ENCODE measurements at places on chromosomes 7 and 10. TPM values are rescaled to one million over a fixed set of nuclear protein-coding genes. Genes with fewer than 3 reads are reported as not detected.

GRCh38 chr7:151566897-151567320 is 47.2 kb upstream of the RHEB start:
- ATAC-seq = no peak

- ATAC-seq = no peak
Measured at GRCh38 chr10:28679581-28680357, 2.4 kb downstream of the BAMBI start.

- no peak for ATAC-seq
Measured at GRCh38 chr10:6591668-6592067, 11.6 kb upstream of the PRKCQ start.

FEZF1 gene
- not detected for total RNA-seq

GRCh38 chr10:118635674-118636402 is 40.4 kb upstream of the PRLHR start:
- no peak for ATAC-seq

FGFR2 gene
- total RNA-seq = 27.4 TPM

DNA sequence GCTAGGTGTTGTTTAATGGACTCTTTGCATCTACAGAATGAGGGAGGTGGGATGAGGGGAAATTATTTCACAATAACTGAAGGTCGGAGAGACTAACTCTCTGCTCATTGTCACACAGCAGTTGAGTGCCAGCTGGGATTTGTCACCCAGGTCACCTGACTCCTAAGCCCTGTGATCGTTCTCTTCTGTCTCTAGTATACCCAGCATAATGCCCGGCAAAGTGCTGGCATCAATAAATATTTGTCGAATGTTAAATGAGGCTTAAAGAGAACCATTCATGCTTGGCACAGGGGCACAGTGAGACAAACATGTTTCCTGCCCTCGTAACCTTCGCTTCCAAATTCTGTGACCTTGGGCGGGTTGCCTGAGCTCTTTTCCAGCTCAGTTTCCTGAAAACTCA is 70.8 kb downstream of the TCF7L2 start:
- no peak for ATAC-seq

GRCh38 chr7:50696810-50697582 is 85.7 kb downstream of the GRB10 start:
- no peak for ATAC-seq

- no peak for ATAC-seq
Measured at GRCh38 chr10:119007211-119007574, 22.3 kb upstream of the NANOS1 start.

STOX1 gene
- total RNA-seq = 0.28 TPM

SLC13A1 gene
- total RNA-seq = not detected

DNA sequence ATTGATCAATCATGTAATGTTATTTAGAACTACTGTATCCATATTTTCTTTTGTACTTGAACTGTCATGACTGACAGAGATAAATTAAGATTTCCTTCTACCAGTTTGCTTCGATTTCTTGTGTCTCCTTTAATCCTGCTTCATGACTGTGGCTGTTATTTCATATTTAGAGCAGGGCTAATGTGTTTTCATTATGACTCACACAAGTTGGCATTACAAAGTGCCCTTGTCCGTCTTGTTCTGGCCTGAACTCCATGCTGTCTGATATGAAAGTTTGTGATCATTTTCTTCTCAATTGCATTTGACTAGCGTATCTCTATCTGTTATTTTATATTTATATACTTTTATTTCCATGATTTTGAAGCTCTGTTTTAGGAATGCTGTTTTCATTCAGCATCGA is 344.1 kb upstream of the PRKCQ start:
- ATAC-seq = peak; percentile 64

- ATAC-seq = no peak
Measured at GRCh38 chr7:158527495-158527894, 60.1 kb downstream of the PTPRN2 start.

- ATAC-seq = no peak
Measured at GRCh38 chr10:129371541-129371940, 95.5 kb upstream of the MGMT start.

GRCh38 chr7:152522571-152523067 is 86.8 kb upstream of the KMT2C start:
- no peak for ATAC-seq

DNA sequence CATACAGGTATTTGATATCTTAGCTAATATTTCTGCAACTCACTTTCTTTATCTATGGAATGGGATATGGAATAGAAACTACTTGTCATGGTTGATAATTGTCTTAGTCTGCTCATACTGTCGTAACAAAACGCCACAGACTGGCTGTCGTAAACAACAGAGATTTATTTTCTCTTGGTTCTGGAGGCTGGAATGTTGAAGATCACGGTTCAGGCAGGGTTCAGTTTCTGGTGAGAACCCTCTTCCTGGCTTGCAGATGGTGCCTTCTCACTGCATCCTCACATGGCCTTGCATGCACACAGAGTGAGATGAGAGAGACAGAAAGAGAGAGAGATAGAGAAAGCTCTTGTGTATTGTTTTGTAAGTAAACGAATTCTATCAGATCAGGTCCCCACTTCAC is 332.7 kb upstream of the MAGI2 start:
- no peak for ATAC-seq

DNA sequence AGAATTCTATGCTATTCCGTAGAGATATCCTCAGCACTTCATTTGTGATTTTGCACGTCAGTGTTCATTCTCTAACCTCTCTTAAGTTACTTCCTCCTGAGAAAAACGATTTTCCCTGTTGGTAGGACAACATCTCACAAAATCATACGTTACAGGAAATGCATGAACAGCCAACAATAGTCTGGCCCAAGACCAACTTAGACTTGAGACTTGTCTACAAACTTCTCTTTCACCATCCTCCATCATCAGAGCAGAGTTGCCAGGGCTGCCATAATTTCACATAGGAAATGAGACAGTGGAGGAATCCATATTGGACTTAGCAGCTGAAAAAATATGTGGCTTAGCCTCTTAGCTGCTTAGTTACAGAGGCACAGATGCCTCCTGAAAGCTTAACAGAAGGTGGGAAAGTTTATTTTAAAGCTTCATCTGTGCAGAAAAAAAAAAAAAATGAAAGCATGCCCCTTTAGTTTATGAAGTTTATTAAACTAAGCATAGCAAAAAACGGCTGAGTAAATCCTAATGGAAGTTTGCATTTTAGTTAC is 222.5 kb upstream of the CACNA2D1 start:
- ATAC-seq = no peak

GRCh38 chr7:12110425-12110824 is 100.7 kb upstream of the TMEM106B start:
- no peak for ATAC-seq

CCDC172 gene
- total RNA-seq = not detected

- ATAC-seq = no peak
Measured at GRCh38 chr7:14850039-14850438, 52.5 kb downstream of the DGKB start.

CCAR1 gene
- total RNA-seq = 42.8 TPM

GRCh38 chr10:49407552-49408137 is 11.8 kb upstream of the DRGX start:
- ATAC-seq = peak; percentile 83

DNA sequence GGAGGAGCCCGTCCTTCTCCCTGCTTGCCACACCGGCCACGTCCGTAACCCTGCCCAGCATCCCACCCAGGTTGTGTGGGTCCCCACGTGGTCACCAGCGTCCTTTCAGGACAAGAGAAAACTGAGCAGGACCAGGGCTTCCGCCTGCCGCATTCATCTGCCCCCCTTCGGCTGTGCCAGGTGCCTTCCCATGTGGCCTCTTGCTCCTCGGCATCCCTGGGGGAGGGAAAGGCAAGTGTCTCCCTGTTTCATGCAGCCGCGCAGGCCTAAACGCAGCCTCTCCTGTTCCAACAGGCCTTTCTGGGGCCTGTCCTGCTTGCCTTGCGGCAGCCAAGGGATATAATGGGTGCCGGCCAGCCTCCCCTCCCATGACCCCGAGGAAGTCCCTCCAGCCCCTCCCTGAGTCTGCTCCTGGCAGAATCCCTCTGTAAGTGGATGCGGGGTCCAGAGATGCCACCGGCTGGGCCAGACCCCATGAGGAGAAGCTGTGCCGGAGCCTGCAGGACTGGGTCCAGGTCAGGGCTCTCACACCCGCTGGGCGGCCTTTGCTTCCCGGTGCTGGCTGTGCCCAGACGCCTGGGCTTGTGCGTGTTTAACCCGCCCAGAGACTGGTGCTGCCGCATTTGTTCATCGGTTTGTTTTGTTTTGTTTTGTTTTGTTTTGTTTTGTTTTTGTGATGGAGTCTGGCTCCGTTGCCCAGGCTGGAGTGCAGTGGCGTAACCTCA is 23.1 kb downstream of the SHH start:
- ATAC-seq = peak; percentile 64

DNA sequence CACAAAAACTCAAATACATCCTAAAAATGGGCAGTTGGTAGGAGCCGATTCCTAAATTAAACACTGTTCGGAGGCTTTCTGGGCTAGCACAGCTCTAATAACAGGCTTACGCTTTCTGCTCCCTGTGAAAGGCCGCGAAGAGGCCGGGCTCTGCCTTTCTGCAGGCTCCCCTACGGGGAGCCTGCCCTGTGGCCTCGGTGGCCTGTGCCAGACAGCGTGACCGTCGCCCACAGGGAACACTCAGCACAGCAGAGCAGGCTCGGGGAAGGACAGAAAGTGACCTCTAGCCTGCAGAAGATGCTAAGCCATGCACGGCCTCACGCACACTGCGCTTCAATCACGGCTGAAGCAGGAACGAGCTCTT is 64.2 kb downstream of the DIP2C start:
- ATAC-seq = no peak

DNA sequence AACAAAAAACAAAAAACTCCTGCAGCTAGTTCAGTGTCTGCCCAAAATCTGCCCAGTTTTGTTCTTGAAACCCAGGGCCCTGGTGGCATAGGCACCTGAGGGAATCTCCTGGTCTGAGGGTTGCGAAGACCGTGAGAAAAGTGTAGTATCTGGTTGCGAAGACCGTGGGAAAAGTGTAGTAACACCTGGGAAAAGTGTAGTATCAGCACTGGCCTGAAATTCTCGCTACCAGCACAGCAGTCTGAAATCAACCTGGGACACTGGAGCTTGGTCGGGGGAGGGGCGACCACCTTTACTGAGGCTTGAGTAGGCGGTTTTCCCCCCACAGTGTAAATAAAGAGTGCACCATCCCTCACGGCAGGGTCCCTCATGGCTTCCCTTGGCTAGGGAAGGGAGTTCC is 82.5 kb upstream of the SP4 start:
- ATAC-seq = no peak

DNA sequence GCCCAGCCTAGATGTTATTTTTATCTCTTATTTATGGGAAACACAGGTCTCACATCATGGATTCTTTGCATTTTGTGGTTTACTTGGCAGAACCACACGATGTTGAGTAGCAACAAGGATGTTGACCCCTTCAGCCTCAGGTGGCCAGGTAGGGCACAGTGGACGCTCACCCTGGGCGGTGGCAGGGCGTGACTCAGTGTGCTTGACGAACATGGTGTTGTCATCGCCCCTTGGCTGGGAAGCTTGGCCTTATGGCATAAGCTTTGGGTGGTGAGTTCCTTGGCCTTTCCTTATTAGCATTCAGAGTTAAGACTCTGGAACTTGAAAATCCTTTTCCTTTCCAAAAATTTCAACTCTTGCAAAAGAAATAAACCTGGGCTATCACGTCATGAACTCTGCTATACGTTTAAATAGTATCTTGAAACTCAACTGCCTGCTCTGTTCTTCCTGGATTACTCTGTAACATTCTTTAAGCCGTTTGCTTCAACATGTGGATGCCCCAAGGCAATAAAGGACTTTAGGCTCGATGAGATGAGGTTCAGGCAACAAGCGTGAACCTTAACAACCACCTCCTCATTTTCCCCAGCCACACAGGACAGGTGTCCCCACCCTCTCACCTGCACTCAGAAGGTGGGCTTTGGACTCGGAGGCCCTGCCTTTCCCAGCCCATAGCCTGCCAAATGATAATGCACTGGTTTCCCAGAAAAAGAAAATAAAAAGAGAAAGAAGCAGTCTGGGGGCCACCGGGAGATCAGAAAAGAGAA is 22.5 kb upstream of the ECHDC3 start:
- peak; percentile 89 for ATAC-seq

- ATAC-seq = peak; percentile 25
Measured at GRCh38 chr10:74855439-74855838, 29.0 kb downstream of the KAT6B start.

SRRT gene
- total RNA-seq = 63.5 TPM

DNA sequence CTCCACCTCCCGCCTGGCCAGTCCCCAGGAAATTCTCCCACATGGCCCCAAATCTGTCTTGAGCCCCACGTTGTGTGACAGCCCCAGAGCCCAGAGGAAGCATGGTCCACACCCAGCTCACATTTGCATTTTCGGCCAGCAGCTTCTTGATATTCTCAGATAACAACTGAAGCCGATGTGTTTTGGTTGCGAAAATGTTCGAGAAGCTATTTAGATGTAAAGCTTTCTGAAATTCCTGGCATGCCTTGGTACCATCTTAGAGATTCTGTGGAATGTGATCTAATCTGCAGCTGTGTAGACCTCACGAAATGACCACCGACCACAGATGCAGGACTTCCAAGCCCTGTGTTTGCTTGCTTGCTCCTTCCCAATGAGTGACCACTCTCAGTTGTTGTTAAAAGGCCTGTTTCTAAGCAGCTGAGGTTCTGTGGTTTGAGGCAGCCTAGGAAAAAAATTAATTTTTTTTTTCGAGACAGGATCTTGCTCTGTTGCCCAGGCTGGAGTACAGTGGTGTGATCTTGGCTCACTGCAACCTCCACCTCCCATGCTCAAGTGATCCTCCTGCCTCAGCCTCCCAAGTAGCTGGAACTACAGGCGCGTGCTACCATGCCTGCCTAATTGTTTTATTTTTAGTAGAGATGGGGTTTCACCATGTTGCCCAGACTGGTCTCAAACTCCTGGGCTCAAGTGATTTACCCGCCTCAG is 8.8 kb downstream of the SLC4A2 start:
- no peak for ATAC-seq

GRCh38 chr10:32972460-32972859 is 14.4 kb upstream of the ITGB1 start:
- no peak for ATAC-seq

DNA sequence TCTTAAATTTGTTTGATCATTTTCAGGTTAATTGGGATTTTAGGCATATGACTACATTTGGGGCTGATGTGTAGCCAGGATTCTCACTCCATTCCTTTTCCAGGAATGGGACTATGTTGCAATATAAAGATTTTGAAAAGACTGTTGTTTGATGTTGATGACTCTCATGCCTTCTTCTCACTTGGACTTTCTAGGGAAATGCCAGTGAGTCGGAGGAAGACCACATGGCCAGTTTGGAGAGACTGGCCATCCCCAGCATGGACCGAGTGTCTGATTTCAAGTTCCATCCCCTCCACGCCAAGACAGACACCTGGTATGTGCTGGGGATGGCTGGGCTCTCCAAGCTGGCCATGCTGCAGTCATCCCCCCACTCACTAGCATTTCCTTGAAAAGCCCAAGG is 5.5 kb downstream of the IGFBP3 start:
- ATAC-seq = no peak

- no peak for ATAC-seq
Measured at GRCh38 chr10:73763343-73763742, 18.5 kb upstream of the CHCHD1 start.

DNA sequence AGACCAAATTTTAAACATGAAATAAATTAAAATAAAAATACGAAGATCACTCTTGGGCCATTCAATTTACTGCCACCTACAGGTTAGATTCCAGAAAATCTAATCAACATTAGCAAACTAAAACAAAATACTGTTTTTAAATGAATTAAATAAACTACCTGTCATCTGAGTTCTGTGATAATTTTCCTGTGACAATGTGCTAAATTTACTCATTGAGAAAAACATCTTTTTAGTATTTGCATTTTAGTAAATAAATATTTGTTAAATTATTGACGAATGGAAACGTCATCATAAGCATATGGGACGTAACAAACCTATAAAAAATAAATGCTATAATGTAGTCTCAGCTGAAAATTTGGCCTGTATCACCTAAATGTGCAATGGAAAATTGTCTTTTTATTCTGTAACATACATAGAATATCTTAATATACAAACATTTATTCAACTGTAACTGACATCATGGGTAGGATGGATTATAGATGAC is 72.1 kb downstream of the ITGB8 start:
- ATAC-seq = no peak

Measured in esophagus mucosa (tissue), 1 donor.